Left ventricle myocardium inferior (tissue), 1 donor: ENCODE measurements at places on chromosomes 4 and X.

DNA sequence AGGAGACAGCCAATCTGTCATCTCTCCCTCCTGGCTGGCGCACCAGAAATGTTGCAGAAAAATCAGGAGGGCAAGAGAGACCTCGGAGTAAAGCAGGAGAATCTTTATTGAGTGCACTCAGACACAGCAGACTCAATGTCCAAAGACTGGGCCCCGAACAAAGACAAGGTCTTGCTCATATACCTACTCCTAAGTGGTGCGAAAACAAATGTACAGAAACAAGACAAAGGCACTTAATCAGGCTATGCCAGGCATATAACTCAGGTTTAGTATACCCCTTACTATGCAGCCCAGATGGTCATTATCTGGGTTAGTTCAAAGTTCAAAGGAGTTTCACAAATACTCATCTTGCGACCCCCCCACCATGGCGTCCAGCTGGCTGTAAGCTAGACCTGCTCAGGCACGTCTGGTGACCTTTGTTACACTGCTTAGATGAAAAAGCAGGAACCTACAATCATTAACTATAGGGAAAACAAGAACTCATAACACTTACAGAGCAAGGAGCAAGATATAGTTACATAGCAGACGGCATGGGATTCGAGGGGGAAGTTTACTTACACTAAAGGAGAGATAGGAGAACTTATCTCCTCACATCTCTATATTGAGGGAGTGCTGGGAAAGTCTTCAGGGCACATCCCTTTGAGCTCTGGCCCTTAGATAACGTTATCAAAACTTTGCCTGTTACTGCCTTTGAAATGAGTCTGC lies 27.5 kb downstream of the SULT1E1 start:
- no peak for DNase-seq

DNA sequence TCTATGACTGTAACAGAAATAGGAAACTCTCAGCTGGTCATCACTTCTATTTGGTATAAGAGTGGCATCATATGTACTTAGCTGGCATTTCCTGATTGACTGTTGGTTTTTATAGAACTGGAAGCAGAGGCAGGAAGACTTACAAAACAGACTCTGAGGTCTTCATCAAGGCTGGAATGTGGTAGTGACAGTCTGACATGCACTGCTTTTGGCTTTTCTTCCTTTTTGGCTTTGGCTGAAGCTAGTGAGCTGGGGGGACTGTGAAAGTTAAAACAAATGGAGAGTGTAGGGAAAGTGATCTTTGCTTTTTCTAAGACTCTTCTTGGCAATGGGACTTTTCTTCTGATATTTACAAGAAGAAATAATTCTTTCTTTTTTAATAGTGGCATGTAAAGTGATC lies 121.1 kb upstream of the SLC4A4 start:
- no peak for DNase-seq

- DNase-seq = no peak
Observed at GRCh38 chrX:29241809-29242208, 654.6 kb downstream of the IL1RAPL1 start.

DNA sequence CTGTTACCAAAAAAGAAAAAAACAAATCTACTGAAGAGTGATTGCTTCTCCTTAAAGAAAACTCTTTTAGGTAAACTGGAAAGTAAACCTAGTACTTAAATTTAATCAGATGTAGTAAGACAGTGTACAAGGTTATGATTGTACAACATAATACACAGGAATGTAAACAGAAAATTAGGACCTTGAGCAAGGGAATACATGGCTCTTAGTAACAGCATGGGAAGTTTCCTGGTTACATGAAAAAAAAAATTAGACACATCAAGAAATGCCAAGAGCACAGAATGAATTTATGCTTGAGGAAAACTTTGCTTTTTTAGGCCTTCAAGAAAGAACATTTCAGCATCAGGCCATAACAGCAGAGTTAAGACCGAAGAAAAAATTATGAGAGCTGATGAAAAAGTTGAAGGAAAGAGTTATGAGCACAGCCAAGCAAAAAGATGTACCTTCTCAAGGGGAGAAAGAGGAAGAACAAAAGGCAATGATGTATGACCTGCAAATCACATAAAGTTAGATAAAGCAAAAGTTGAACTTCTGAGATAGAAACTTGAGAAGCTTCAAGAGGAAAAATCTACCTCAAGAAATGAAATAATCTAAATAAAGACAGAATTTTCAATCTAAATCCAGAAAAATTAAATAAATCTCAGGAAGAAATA lies 311.6 kb downstream of the GALNTL6 start:
- no peak for DNase-seq

GRCh38 chrX:131792789-131793462 lies 230.2 kb upstream of the STK26 start:
- no peak for DNase-seq

DNA sequence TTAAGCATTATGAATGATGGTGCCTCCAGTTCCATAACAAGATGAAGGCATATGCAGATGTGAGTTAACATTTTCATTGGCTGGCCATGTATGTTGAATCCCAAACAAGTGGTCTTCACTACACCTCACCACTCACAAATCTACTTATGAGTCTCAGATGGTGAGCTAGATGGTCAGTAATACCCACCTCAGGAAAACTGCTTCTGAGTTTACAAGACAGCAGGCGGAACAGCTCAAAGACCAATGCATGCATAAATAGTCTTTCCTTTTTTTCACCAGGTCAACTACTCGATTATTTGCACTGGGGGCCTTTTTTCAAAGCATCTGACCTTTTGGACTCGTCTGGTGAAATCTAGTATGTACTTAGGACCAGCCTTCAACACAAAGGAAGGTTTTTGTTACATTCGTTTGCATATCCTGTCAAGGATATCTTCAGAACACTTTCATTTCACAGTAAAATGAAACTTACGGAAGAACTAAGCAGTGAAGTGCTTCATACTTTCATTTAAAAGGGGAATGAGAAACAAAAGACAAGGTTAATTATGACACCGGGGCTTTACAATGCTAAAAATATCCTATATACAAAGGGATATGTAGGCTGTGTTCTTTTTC lies 23.1 kb upstream of the TLR7 start:
- DNase-seq = no peak

DNA sequence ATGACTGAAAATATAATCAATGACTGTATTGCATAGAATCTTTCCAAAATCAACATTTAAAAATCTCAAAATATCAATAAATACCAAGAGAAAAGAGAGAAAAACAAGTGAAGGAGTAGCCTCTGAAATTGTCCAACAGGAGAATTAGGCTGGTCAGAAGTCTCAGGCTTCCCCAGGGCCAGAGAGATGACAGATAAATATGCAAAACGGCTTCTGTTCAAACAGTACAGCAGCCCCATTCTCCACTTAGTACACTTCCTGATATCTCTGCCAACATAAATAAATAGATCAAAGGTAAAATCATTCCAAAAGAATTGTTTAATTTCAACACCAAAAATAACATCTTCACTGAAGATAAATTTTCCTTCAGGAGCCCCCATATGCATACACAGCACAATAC lies 204.7 kb upstream of the GABRA2 start:
- DNase-seq = no peak

- no peak for DNase-seq
Observed at GRCh38 chrX:40088299-40088625, 9.5 kb downstream of the BCOR start.

GRCh38 chr4:152784490-152785350 lies 5.0 kb downstream of the ARFIP1 start:
- DNase-seq = no peak

DNA sequence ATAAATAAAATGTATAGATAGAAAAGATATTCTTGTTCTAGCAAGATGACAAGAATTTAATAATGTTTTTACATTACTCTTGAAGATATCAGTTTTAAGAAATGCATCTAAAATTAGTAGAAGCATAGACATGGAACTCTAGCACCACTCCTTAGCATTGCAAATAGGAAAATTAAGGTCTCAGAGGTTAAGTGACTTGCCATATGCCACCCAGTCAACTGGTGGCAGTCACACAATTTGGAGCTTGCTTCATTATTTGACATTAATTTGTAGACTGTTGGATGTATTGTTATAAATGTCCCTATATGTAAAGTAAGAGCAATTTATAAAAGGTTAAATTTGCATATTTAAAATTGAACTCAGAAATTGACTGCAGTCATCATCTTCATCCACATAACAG lies 20.8 kb downstream of the GPM6A start:
- DNase-seq = no peak

- DNase-seq = no peak
Observed at GRCh38 chrX:31178064-31178768, 106.4 kb upstream of the FTHL17 start.

GRCh38 chrX:141652286-141652685 lies 46.3 kb downstream of the SPANXD start:
- no peak for DNase-seq
